ENCODE measurements at places on chromosomes 13 and 19.

DNA sequence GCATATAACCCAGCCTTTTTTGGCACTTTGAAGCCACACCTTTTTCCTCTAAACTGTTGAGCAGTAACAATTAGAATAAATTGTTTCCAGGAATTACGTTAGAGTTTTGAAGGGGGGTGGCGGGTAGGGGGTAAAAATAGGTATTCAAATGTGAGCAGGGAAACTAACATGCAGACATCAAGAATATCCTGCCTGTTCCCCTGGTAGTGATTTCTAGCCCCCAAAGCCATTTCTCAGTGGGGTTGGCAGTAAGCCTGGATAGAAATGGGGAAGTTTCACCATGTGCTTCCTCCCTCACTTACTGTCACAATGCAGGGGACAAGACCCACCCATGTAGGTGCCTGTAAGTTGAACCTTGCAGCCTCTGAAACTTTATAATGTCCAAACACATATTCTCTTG lies 3.8 kb downstream of the DOCK9 start:
- DNase-seq, result no peak

DNA sequence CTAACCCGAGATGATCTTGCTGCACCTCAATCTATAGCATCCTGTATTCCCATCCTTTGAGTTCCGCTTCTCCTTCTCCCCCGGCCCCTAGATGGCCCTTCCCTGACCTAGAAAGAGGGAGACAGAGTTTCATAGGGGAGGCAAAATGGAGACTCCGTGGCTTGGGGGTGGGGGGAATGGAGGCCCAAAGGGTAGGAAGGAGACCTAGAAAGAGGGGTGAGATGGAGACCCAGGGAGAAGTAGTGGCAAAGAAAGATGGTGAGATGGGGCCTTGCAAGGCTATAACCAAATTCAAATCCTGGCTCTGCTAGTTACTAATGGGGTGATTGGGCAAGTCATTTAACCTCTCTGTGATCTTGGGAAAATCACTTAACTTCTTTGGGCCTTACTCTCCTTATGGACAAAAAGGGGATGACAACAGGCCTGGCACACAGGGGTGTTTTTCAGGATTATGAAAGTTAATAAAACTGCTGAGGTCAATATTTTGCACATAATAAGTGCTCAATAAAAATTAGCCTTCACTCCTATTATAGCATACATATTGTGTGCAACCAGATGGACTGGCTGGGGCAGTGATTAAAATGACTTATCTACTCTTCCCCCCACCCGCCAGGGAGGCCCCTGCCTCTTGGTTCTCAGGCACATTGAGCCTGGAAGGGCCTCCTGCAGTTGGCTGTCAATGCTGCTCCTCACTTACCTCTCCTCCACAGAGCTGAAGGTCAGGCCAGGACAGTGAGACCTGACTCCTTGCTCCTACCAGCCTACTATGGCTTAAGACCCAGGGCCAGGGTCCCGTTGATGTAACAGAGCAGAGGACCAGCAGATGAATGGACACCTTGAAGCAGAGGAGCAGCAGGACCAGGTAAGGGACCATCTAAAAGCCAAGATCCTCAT lies 633 bp downstream of the SPHK2 start:
- DNase-seq, result no peak

DNA sequence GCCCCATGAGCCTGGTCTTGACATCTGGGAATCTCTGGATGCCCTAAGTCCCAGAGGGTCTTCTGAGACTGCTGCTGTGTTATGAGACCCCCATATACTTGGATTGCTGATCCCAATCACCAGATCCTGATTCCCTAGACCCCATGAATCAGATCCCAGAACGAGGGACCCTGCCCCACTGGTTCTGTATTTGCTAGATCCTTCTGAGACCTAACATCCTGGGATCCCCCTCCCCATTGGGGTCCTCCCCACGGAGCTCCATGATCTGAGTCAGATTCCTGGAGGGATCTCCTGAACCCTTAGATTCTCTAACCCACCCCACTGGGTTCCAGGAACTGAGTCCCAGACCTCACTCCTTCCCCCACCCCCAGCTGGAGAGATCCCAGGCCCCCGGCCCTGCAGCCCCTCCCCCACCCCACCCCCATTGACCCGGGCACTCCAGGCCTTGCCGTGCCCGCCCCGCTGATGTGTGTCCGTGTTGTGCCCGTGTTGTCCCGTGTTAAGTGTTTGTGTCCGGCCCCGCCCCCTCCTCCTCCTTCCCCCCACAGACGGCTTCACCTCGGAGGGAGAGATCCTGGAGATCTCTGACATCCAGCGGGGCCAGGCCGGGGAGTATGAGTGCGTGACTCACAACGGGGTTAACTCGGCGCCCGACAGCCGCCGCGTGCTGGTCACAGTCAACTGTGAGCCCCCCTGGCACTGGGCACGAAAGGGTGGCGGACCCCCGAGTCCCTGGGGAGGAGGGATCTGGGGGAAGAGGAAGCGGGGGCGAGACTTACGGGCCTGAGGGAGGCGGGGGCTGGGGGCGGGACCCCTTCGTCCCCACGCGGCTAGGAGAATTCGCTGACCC lies 15.0 kb downstream of the IGLON5 start:
- DNase-seq, result no peak

DNA sequence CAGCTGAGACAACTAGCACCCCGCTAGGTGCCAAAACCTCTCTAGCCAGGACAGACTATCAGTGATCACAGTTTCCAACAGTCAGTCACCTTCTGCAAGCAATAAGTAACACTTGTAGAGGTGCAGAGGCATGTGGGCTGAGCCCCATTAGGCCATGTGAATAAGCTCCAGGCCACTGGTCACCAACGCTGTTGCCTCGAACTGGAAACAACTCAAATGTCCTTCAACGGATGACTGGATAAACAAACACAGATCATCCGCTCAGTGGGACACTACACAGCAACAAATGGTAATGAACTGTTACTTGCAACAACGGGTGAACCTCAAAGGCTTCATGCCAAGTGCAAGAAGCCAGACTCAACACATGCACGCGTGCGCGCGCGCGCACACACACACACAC lies 27.5 kb upstream of the TMEM160 start:
- no peak for DNase-seq

- no peak for DNase-seq
These were observed 55.6 kb downstream of the SLC7A1 start for GRCh38 chr13:29539856-29540255.

GRCh38 chr19:16073988-16074387 lies 2.3 kb upstream of the TPM4 start:
- peak; percentile 42 for DNase-seq

DNA sequence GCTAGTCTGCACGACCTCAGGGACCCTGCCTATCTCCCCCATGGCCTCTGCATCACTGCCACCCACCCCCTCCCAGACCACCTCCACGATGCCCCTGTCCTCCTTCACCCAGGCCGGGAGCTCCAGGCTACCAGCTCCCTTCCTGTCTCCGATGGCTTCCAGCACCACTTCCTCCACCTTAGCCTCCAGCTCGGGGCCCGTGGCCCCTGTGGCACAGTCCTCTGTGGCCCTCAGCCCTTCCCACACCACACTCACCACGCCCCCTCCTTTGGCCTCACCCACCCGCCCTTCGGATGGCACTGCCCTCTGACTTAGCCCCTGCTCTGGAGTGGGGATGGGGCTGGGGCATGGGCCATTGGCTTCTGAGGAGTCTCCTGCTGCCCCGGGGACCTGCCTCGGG lies 7.2 kb downstream of the PALM3 start:
- DNase-seq, result no peak

DNA sequence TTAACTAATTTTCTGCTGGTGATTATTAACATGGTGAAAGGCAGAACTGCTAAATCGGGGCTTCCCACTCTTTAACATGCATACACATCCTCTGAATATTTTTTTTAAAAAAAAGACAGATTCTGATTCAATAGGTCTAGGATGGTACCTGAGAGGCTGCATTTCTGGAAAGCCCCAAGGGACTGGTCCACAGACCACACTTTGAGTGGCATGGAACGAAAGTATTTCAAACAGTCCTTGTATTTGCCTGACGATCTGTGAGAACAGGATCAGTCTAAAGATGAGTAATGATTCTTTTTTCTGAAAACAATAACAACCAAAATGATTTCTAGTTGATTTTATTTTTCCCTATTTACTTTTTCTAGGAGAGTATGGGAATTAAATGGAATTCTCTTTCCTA lies 16.7 kb upstream of the SPART start:
- no peak for DNase-seq

DNA sequence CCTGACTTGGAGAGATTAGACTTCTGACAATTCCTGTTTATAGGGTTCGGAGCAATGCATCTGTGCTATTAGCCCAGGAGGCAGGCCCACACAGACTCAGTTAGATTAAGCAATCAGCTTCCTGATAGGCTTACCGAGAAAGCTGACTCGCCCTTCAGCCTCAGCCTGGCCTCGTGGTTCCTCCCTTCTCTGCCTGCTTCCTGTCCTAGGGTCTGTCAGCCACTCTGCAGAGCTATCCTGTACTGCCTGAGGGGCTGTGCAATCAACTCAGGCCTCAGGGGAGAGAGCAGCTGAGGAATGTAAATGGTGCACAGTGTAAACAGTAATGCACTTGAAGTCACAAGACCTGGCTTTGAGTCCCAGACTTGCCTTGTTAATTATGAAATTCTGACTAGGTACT lies 30.7 kb downstream of the HTR2A start:
- DNase-seq, result peak; percentile 1

DNA sequence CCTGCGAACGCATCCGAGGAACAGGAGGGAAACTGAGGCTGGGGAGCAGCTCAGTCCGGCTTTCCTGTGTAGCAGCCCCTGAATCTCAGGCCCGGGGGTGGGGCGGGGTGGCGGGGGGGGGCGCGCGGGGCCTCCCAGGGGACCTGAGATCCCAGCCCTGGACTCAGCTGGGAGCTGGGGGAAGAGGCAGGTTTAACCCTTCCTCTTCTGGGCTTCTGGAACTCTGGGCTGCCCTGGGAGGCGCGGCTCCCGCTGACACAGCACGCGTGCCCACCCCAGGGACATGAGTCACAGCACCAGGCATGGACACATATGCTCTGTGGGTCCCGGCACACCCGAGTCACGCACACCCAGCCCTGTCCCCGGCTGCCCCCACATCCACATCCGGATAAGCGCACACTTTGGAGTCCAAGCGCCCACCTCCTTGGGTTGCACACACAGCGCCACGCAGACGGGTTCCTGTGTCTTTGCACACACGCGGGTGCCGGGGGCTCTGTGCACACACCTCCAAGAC lies 3.5 kb upstream of the CIRBP start:
- DNase-seq, result peak; percentile 36

DNA sequence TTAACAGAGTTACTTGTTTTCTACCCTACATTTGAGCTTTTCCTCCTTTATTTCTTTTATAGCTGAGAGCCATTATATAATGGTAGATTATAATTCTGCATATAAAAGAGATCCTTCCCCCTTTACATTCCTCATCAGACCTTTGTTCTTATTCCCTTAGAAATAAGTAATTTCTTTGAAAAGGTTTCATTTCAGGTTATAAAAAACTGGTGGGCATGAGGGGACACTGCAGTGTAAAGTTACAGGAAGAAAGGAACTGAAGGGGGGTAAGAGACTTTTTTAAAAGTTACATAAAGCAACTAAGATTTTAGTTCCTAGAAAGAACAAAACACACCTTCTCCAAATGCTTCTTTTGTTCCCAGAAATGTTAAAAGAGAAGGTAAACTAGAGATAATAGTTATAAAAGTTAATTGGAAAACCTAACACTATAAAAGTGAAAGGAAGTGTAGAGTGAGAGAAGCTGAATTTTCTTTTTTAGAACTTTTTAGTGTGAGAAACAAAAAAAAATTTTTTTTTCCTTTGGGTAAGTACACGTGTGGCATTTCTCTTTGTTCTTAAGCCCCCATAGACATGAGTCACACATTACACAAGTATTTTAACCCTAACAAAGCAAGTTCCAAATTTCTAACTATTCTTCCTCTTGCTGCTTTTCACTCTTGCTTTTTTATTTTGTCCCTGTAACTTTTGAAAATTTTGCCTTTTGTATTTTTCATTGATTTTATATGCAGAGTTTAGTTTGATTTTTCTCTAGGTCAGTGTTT lies 106.4 kb upstream of the MLNR start:
- DNase-seq, result no peak

- no peak for DNase-seq
These were observed 76.0 kb upstream of the STK24 start for GRCh38 chr13:98652721-98653462.

- DNase-seq, result no peak
These were observed 61.6 kb downstream of the MYCBP2 start for GRCh38 chr13:77265336-77265735.

GRCh38 chr13:28128926-28129325 lies 9.4 kb upstream of the PAN3 start:
- DNase-seq, result no peak

DNA sequence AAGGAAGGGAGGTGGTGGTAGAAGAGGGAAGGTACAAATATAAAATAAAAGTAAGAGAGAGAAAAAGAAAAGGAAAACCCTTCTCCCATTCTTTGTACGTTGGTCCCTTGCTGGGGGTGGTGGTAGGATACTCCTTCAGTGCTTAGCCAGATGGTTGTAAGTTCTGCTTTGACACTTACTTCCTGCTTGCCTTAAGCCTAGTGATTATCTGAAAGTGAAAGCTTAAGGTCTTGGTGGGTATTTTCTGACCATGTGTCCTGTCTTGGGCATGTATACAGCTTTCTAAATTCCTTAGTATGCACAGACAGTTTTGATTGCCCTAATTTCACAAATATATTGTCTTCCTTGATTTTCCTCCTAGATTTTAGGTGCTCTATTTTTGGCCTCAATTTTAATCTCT lies 314.8 kb downstream of the PCDH17 start:
- DNase-seq, result no peak

- DNase-seq, result no peak
These were observed 121.1 kb upstream of the TSHZ3 start for GRCh38 chr19:31470229-31470939.
